Fibroblast of the conjunctiva (primary cell): ENCODE measurements at places on chromosomes 6 and 20.

GRCh38 chr6:161622779-161623178 lies 348.9 kb upstream of the AGPAT4 start:
- DNase-seq, result no peak

DNA sequence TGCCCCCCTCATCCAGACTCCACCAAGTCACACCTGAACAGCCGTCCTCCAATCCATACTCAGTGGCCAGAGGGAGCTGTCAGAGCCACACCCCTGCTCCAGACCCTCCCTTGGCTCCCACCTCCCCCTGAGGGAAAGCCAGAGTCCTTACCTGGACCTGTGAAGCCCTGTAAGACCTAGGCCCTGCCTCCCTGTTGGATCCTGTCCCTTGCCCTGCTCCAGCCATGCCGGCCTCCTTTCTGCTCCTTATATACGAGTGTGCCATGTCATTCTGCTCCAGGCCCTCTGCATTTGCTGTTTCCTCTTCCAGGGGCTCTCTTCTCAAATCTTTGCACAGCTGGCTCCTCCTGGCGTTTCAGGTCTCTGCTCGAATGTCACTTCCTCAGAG lies 100.3 kb upstream of the MYL9 start:
- DNase-seq, result no peak

DNA sequence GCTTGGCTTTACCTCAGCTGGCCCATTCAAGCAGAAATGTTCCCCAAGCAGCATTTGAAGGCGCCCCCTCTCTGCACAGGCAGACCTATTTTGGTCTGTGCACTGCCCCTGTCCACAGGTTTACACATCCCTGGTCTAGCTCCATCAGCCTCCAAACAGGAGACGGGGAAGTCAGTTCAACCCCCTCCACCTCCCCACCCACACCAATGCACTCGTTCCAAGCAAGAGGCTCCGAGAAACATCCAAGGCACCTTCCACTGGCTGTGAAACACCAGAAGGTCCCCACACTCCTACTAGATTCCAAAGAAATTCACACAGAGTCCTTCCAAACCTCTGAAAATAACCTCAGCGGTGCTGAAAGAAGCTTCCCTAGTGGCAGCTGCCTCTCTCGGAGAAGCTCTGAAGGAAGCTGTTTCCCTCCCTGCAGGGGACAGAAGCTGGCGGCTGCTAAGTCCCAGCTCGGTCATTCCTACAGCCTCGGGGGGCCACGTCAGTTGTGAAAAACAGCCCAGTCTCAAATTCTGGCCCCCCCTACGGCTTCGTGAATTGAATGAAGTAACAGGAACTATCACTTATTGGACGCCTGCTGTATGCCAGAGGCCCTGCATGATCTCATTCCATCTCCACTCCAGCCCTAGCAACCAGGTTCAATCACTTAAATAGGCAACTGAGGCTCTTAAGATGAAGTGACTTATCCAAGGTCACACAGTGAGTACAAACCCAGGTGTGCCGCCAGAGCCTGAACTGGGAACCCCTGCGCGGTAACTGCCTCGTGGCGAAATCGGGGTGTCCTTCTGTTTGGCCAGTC lies 815 bp downstream of the SPATA2 start:
- DNase-seq, result no peak

- no peak for DNase-seq
Observed at GRCh38 chr6:150310539-150310938, 58.3 kb upstream of the IYD start.

- no peak for DNase-seq
Observed at GRCh38 chr6:133833949-133834359, 55.0 kb upstream of the TCF21 start.

GRCh38 chr6:38882157-38882556 lies 166.4 kb upstream of the GLP1R start:
- no peak for DNase-seq

DNA sequence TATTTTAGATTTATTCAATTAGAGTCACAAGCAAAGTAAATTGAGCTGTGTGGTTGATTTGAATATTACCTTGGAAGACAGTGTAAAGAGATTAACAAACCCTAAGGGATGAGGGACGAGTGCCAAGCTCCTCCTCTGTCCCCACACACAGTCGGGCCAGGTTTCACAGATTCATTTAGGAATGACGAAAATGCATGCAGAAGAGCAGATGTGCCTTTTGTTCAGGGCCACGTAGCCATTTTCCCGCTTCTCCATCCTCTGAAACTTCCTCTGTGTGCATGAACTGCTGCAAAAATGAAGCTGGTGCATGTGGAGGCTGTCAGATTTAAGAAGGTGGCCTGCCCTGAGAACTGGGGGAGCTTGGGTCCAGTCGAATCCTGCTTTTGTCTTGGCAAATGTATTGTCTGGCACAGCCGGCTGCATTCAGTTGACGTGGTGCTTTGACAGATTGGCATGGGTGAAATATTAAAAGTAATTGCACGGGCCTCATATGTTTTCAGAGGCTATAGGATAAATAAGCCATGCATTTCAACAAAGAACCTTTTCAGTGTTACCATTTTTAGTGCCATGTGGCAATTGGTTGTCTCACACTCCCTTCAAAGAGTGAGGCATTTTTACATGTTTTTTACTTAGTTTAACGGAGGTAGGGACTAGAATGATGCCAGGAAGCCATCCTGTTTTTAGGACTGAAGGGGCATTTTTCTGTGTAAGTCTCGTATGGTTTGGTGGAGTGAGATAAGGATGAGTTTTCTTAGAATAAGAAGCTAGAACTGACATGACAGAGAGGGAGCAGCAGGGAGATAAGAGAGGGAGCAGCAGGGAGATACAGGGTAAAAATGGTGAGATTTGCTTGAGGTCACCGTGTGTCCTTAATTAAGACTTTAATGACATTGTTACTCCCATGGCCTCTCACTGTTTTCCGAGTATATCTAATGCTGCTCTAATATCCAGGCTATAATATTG lies 361.1 kb downstream of the NRN1 start:
- no peak for DNase-seq

GRCh38 chr6:73577676-73578075 lies 56.8 kb upstream of the EEF1A1 start:
- DNase-seq, result no peak

- peak; percentile 20 for DNase-seq
Observed at GRCh38 chr6:83511901-83512681, at the start of gene PRSS35. PRSS35 (plus strand) TSS chr6:83512534; CDS start chr6:83523442, 10,908 bp downstream.

GRCh38 chr20:20489648-20490341 lies 121.9 kb downstream of the INSM1 start:
- no peak for DNase-seq

DNA sequence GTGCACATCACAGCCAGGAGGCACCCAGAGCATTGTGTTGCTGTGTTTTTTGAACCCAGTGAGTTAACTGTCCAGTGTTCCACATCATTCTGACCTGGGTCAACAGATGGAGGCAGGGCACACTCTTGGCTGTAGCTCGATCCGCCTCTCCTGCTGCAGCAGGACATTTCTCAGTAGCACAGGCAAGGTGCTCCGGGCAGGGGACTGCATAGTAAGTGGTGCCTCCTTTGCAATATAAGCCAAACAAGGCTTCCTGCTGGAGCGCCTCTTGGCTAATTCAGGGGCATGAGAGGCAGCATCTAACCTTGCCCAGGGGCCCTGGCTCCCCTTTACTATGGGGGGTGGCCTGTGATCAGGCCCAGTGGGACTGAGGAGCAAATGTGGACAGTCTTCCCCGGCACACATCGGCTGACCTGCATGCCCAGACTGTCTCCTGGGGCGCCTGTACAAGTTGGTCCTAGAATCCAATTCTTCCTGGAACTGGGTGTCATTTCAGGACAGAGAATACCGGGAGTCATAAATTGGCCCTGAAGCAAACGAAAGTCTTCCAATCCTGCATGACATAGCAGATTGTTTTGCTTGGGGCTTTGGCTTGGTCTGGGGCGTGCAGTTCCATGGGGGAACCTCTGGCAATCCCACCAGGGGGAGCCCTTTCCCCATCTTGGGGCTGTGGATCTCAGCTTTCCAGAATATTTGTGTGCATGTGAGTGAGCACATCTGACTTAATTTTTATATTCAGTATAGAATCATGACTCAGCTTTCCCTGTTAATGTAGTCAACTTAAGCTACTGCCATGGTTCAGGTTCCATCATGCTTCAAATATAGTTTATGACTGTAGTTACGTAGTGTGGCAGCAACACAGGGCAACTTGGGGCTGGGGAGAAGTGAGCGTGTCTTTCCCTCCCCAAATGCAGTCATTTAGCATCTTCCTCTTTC lies 56.0 kb upstream of the DDR1 start:
- DNase-seq, result peak; percentile 84

DNA sequence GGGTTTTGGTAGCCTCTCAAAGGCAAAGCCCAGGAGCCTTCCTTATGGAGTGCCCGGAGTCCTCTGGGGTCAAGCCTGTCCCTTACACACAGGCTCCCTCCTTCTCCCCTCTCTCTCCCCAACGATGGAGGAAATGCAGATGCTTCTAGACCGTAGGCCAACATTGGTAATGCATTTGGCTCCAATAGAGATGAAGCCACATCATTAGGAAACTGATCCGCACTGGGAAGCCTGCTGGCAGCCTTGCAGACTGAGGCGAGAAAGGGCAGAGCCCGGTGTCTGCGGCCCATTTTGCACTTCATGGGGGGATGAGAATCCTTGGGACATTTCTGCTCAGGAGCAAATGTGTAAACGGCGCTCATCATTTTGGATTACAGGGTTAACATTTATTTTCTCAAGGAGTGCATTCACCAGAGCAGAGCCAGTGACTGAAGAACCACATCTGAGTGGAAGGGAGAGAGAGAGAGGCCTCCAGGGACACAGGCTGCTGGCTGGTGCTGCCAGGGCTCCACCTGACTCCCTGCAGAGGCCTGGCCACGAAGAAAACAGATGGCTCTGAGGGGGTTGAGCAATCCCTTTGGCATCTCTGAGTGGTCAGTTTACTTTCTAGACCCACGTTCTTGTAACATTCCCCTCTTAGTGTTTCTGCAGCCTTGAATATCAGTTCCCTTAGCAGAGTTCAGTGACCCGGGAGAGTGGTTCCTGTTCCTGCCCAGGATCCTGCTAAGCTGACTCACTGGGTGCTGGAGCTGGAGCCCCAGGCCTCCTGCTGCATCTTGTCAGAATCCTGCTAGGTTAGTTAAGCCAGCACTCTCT lies 4.4 kb upstream of the CST3 start:
- DNase-seq, result peak; percentile 63

- peak; percentile 52 for DNase-seq
Observed at GRCh38 chr20:13788167-13788834, 3.5 kb downstream of the NDUFAF5 start.

DNA sequence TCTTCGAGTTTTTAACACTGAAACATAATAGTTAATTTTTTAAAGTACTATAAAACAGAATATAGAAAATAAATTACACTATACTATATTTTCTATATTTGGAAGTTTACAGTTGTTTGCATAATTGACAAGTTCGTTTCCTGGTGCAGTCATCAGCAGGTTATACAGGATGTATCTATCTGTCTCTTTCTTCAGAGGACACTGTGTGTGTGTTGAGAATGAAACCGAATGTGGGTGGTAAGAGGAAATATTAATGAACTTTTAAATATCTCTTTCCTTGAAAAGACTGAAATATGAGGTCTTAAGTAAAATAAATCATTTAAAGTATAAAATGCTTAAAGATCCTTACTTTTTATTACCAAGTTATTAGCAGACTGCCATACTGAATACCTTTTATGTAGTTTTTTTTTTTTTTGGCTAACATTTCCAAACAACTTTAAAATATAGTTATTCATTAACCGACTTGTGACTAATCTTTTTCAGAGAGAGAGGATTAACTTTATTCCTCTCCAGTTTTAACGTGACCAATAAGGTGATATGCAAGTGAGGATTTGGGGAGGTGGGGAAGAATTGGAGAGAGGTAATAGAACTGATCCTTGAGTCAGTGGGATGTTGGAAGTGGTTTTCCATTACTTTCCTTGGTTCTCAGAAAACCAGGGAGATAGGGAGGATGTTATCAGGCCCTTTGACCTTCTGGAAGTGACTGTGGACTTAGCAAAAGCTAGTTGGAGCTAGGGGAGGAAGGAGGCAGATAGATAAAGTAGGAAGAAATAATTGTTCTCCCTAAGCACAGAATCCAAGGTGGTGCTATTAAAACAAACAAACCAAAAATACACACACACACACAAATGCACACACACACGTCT lies 380.0 kb upstream of the FLRT3 start:
- DNase-seq, result no peak

DNA sequence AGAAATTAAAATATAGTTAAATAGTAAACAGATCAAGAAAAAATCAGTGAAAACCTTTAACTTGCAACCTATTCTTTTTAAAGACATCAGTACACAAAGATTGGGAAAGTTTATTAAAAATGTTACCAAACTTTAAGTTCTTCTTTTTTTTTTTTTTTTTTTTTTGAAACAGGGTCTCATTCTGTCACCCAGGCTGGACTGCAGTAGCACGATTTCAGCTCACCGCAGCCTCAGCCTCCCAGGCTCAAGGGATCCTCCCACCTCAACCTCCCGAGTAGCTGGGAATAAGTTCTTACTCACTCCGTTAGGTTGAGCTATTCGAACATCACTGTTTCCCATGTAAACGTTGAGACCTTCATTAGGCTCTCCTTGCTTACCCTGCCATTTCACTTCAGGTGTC lies 5.6 kb downstream of the MAP3K5 start:
- DNase-seq, result no peak

- no peak for DNase-seq
Observed at GRCh38 chr20:30485331-30486102, 771.9 kb upstream of the DEFB115 start.

DNA sequence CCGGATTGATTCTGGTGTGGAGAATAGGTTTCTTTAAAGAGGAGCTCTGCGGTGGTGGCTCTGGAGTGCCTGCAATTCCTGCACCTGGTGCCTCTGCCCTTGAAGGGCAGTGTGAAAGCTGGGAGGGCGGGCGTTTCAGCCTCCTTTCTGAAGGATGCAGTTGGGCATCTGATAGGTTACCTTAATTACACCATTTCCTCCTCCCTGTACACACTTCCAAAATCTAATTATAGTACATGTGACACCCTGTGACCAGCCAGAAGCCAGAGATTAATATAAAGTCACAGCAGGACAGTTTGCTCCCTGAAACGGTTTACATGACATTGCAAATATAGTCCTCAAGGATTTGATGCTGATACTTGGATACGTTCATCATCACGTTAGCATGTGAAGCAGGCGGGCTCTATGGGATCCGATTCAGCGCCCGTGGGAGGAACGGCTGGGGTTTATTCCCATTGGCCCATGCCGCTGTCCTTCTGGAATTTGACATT lies 548.2 kb downstream of the QKI start:
- no peak for DNase-seq

GRCh38 chr6:135117413-135117968 lies 62.9 kb upstream of the HBS1L start:
- no peak for DNase-seq

GRCh38 chr6:105794239-105794638 lies 291.9 kb upstream of the PRDM1 start:
- no peak for DNase-seq

DNA sequence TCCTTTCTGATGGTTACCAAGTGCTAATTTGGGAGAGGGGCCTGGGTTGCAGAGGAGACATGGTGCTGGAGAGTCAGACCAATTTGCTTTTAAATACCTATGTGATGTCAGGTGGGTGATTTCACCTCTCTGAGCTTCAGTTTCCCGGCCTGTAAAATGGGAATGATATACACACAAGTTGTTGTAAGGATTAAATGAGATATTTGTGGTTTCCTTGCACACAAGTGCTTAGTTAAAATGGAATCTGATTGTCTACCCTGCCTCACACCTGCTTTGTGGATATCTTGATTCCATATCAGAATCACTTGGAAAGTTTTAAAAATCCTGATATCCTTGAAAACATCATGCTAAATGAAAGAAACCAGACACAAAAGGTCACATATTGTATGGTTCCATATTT lies 44.5 kb downstream of the SCAND1 start:
- DNase-seq, result no peak
